Transverse colon (tissue), 4 donors: ENCODE measurements at places on chromosomes 13 and 19. TPM values are rescaled to one million over a fixed set of nuclear protein-coding genes. Genes with fewer than 3 reads are reported as not detected.

DNA sequence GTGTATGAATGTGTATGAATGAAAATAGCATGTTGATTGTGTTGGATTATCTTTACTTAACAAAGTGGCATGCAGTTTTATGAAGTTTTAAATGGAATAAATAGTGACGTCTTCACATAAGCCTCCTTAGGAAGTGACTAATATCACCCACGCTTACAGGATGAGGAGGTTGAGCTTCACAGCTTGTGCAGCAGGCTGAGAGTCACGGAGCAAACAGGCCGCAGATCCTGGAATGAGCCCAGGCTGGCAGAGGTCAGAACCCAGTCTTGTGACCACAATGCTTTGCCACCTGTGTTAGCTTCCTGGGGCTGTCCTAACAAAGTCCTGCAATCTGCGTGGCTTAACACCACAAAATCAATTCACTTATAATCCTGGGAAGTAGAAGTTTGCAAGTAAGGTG, 20.8 kb downstream of the LAIR2 start:
- no peak for DNase-seq

DNA sequence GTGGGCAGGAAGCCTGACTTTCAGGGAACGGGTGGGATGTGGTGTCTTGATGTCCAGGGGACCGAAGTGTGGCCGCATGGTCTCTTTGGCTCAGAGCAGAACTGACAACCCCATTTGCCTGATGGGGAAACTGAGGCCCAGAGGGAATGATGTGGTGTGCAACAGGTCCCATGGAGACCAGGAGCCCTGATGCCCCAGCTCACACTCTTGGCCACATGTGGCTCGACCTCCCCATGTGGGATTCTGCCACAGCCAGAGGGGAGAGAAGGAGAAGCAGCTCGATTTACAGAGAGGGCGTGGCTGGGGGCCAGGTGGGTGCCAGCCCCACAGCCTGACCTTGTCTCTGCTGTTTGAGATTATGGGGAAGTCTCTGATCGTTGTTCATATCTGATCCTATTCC, 128.1 kb downstream of the TEX29 start:
- DNase-seq, result no peak

DNA sequence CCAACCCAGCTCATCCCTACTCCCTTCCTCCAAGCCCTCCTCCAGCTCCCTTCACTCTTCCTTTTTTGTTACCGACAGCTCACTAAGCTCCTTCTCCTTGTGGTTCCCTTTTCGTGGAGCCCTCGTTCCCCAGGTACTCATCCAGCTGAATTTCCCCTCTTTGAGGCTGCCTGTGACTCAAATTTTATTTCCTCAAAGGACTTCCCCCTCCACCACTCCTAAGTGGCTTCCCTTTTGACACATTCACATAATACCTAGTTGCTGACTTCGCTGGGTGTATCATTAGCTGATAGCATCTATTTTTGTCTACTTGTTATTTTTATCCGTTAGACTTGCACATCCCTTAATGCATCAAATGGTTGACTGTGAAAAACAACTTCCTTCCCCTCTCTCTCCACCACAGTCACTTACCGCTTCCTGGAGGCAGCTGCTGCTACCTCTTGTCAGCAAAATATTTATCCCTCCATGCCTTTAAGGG, 14.5 kb downstream of the FFAR2 start:
- peak; percentile 18 for DNase-seq

- DNase-seq, result no peak
Observed at GRCh38 chr13:41652735-41653361, 195.5 kb downstream of the RGCC start.

DNA sequence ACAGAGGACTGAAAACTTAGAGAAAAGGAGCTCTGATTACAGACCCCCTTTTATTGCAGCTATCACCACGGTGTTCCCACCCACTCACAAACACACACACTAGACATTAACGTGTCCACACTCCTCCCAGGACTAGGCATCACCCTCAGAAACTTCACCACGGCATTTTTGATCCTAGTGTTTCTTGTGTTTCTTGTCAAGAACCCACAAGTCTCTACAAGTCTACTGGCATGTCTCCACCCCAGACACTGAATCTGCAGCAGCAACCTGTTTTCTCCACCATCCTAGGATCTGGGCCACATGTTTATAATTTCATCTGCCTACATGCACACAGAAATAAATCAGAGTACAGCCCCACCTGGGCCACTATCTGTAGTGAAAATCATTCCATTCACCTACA, 4.3 kb downstream of the ZNF486 start:
- no peak for DNase-seq

DNA sequence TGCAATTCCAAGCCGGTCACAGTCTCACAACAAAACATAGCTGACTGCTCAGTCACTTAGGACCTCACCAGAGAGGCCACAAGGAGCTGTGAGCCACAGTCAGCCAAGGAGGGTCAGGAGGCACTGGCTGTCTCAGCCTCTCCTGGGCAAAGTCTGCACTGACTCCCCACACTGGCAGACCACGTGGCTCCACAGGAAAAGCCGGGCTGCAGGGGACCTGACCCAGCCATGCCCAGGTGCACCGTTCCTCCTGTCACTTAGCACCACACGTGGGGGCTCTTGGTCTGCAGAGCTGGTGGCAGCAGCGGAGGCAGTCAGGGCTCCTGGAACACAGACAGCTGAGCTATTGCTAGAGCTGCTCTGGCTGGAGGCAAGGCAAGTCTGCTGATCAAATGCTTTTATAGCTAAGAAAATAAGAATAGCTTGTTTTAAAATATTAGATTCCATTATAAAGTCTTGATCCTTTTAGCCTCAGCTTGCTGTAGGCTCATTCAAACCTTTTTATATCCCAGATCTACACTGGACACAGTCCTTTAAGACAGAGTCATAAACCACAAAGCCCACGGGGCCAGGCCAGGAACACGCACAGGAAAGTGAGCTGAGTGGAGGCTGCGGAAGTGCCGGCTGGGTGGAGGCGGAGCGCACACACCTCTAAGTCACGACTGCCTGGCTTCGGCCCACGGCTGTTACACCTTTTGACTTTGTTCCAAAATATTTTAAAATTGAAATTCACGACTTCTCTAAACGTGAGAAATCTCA, 744.1 kb downstream of the UQCRFS1 start:
- DNase-seq, result peak; percentile 75

DNA sequence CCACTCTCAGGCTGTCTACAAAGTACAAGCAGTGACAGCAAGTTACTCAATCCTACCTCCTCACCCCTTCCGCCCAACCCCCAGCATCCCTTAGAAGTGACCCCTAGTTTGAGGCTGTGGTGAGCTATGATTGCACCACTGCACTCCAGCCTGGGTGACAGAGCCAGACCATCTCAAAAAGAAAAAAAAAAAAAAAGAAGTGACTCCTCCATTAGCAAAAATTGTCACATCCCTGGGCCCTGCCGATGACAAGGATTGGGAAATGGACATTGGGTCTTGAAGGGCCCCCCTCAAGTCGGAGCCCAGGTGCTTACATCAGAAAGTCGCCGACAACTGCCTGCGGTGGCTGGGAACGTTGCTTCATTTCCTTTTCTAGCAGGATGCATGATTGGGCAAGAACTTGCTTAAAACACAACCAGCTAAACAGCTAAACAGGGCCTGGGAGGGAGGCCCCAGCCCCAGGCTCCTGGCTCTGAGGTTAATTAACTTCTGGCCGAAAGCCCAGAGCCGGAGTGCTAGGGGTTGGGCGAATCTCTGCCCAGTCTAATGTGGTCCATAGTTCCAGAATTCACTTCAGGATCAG, 15.3 kb downstream of the RAB3D start:
- DNase-seq, result peak; percentile 81

GRCh38 chr19:3536429-3537100, 2.4 kb upstream of the TEKTIP1 start:
- DNase-seq, result no peak

DNA sequence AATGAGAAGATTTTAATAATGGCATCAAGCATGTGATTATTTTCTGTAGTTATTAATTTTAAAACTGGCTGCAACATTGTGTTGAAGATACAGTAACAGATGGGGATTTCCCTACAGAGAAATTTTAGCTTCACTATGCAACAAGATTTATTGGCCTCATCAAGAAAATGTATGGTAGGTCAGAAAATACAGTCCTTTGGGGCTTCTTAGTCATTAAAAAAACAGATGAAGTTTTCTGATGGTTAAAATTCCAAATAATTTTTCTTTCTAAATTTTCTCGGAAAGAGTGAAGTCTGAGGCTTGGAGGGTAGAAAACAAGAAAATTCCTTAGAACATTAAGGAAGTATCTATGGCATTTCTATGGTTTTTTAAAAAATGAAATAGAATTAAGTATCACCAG, 1790.8 kb upstream of the PCDH20 start:
- no peak for DNase-seq

- DNase-seq, result no peak
Observed at GRCh38 chr19:40387155-40387554, 2.8 kb downstream of the HIPK4 start.

GRCh38 chr19:42553292-42554045, 25.2 kb upstream of the CEACAM1 start:
- no peak for DNase-seq

DNA sequence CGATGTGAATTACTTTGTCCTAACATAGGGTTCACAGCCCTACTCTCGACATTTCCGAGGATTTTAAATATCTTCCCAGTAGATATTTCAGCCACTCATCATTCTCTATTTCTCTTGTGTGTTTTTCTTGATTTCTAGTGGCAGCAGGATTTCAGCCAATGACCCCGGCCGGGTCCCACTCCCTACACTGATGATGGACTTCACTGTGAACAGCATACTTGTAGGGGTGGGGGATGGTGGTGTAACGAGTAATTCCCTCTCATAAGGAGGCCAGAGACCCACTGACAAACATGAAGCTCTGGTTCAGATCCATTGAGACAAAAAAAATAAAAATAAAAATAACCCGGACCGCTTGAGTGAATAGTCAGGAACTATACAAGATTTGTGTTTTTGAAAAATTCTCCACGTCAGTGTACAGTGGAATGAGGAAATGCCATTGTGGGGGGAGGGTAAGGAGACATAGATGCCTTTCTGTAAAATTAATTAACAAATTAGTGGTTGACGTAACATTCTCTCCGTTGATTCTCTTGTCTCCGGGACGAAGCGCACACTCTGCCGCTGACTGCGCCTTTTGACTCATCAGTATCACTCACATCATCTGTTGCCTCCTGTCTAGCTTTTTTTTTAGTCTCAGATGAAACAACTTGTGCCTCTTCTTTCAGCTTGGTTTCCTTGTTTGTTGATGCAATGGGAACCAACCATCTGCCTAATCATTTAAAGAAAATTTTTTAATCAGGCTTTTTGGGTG, 48.8 kb upstream of the IRS2 start:
- DNase-seq, result no peak

DNA sequence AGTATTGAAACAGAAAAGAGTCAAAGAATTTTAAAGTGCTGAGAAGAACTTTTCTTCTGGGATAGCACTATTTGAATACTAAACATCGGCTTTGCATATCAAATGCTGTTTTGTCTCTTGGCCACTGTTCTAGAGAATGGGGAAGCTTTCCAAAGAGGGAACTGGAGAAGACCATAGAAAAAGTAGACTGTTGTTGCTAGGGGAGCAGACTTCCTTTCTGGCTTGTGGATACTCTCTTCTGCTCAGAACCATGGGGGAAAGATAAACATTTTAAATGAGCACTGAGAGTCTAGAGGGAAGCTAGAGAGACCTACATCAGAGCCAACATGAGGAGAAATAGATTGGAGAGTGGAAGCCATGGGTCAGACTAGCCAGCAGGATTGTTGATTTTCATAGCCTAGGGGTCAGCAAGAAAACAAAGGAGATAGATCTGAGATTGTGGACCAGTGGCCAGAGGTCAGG, 315.7 kb downstream of the KCTD12 start:
- DNase-seq, result no peak

DNA sequence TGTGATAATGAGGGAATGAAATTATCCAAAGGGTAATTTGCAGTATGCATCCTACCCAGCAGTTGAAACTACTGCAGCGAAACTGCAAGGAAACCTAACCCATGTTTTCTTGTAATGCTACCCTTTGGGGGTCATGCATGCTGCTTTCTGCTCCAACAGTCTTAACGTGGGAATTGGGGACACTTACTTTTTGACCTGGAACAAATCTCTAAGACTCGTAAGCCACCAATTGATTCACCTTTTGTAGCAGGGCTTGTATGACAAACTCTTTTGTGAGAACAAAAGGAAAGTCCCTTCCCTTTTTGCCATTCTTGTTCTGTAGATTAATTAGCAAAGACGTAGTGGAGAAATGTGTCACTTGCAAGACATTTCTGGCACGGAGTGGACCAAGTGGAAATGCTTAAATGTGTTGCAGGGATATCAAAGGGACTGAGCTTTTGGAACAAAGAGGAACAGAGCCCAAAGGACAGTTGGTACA, 27.4 kb downstream of the LRCH1 start:
- DNase-seq, result no peak

DNA sequence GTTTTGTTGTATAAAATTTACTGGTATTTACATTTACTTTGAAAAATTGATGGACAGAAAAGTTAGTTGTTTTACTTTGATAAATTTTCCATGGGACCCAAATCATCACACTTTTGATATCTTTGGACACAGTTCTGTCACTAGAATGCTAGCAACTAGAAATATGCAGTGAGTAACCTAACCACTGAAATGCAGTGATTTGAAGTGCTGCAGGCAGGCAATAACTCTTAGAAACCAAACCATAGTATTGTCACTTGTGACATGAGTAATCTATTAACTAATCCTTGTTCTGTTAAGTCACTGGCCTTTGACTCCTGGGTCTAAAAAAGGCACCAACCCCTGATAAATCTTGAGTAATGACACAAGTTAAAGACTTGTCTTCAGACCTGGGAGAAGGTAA, 620.0 kb upstream of the ATXN8OS start:
- no peak for DNase-seq

DNA sequence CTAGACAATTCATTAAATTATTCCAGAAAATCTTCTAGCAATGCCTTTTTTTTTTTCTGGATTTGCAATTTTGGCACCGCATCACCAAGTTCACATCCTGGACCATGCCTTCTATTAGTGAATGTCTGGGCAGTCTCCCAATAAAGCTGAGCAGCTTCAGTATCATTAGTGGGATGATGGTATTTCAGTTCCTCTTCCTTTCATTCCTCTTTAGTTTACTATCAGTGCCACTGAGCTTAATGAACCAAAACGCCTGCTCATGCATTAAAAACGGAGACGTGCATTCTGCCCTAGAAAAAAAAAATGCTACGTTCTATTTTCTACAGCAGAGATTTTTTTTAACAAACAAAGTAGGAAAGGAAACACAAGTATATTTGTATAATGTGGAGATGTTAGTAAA, 343.0 kb downstream of the PCDH9 start:
- DNase-seq, result no peak

The CEACAM7 gene
- total RNA-seq, result 26.3 TPM

The CBLC gene
- 210 TPM for total RNA-seq

The CCDC70 gene
- not detected for total RNA-seq

The WDR88 gene
- not detected for total RNA-seq

The ZNF560 gene
- total RNA-seq, result not detected

The ZNF30 gene
- not detected for total RNA-seq
